ENCODE measurements at places on chromosomes 4 and X.

DNA sequence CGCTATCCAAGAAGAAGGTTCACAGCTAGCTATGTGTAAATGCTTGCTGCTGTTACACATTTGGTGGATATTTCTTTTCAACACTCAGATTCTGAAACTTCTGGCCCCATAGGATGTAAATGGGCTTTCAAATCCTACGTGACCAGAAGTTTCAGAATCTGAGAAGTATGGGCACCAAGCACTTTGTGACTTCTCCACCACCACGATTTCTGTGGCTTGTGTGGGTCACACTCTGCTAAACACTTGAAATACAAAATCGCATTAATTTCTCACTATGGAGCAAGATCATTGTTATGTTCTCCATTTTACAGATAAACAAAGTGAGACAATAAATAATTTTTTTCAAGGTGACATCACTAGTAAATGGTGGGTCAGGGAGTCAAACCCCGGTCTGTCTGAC, 259.4 kb upstream of the JADE1 start:
- DNase-seq, result no peak

DNA sequence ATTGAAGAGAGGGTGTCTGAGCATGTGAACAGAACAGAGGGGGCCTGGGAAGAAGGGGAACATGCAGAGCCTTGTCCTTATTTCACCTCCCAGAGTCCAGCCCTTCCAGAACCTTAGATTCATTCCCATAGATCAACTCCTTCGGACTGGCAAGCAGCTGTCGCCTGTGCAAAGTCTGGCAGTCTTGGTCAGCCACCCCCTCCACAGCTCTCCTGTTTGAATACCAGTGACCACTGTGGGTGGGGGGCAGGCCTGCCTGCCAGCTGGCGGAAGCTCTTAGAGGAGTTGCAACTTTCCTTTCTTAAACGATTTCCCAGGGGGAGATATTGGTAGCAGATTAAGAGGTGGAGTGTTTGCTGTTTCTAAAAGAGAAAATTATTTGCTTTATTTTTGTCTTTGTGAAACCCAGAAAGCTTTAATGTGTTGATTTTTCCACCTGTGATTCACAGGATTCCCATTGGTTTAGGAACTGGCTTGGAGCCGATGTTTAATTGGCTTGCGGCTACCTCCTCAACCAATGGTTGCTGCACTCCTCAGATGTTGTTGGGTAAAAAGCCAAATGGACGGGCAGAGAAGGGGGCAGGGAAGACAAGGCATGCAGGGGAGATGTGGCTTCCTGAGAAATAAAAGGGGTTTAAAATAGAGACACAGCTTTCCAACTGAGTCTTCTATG, 62.2 kb upstream of the PRPS1 start:
- no peak for DNase-seq

- DNase-seq, result no peak
Observed at GRCh38 chrX:63475200-63475599, 124.1 kb upstream of the SPIN4 start.

- no peak for DNase-seq
Observed at GRCh38 chr4:70746179-70746839, 24.5 kb downstream of the RUFY3 start.

- DNase-seq, result no peak
Observed at GRCh38 chrX:28590396-28590795, 3.1 kb downstream of the IL1RAPL1 start.

DNA sequence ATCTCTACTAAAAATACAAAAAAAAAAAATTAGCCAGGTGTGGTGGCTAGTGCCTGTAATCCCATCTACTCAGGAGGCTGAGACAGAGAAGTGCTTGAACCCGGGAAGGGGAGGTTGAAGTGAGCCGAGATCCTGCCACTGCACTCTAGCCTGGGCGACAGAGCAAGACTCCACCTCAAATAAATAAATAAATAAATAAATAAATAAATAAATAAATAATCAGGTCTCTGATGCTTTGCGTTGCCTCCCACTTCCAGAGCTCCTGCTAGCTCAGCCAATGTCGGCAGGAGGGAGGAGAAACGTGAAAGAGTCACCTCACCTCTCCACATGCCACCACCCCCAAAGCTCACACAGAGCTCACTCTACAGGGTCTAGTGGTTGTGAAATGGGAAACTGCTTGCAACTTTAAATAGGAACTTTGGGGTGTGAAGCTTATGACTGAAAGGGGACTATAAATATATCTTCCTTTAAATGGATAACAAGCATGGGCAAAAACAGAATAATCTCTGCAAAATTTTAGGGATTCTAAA, 7.9 kb downstream of the SMIM31 start:
- no peak for DNase-seq

DNA sequence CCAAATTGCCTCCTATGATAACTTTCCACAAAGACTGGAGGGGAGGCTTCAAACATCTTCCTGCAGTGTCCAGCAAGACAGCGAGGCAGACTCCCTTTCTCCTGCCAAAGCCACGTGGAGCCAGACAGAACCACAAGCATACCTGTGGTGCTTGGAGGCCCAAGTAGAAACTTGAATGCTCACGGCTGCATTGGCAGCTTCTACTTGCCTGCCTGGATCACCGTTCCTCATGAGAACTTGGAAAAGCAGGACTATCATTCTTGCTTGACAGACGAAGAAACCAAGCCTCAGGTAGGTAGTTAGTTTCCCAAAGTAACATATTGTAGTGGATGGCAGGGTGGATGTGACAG, 216.3 kb upstream of the SFRP2 start:
- DNase-seq, result no peak

DNA sequence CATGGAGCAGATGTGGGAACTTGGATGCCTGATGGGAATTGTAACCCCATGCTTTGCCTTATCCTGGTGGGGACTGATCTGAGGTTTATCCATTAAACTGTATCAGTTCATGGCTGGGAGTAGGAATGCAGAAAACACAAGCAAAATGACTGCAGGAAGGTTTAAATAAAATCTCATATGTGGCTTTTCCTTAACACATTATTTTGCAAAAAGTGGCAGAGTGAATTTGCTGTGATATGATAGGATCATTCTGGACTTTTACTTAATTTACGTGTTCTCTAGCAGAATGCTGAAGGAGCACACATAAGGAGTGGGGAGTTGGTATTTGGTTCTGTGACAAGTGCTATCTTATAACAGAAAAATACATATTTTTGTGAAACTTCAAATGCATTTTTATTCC, 34.8 kb downstream of the REPS2 start:
- DNase-seq, result no peak

DNA sequence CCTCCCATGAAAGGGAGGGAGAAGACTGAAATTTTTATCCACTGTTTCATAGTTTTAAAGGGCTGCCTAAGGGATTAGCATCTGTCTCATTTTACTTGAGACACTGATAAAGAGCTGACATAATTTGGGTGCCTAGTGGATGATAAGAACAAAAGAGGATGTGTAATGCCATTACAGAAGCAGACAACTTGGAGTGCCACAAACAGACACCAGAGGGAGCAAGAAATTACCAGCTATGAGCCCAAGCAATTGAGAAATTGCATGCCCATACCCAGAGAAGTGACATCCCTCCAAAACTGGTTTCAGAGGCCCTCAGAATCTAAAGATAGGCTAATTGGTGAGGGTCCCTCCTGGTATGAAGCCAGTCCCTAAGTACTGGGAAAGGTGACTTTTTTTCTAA, 38.5 kb upstream of the POU3F4 start:
- no peak for DNase-seq

DNA sequence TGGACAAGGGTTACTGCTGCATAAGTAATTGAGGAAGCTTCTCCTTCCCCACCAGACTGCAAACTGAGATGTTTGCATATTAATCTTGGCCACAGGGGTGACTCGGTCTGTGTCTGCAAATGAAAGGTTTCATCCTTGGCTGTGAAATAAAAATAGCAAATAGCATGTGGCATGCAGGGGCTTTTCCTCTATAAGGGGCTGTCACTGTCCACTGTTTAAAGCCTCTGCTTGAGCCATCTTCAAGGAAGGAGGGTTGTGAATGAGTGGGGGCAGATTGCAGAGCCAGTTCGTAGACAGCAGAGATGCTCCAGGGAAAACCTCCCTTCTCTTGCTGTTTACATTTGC, 33.3 kb downstream of the TMSB4X start:
- DNase-seq, result no peak

DNA sequence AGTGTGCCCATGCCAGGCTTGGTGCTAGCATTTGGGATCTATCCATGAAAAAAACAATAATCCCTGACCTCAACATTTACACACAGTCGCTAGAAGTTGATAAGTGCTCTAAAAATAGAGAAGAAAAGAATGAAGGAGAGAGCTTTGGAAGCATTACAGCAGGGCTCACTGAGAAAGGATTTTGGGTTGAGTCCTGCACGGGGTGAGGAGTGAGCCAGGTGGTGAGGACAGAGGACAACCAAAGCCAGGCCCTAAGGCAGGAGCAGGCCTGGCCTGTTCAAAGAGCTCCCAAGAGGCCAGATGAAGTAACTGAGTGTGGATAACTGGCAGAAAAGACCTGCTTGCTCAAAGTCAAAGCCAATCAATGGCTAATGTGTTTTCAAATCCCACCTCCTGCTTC, 20.7 kb upstream of the PROM1 start:
- DNase-seq, result no peak

DNA sequence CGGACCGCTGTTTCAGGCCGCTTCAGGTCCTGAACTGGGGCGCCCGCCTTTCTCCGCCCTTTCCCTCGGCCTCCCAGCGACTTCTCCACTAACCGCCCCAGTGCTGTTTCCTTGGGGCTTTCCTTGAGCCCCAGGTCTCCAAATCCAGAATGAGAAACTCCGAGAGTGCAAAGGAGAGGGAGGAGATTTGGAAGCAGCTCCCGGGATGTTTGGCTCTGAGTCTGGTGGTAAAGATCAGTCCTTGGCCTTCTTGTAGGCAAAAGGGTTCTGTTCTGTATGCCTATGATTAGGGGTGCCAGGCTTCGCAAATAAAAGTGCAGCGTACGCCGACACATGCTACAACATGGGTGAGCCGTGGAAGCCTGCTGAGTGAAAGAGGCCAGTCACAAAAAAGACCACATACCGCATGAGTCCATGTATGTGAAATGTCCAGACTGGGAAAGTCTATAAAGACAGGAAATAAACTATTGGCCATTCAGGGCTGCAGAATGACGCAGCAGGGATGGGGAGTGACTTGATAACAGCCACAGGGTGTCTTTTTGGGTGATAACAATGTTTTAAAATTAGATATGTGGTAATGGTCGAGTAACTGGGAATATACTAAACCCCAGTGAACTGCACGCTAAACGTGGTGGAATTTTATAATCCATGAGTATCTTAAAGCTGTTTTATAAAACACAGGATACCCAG, 99.8 kb downstream of the TRAPPC11 start:
- no peak for DNase-seq

GRCh38 chr4:101127176-101127790, 220.0 kb downstream of the PPP3CA start:
- DNase-seq, result no peak

- DNase-seq, result no peak
Observed at GRCh38 chr4:164943192-164943591, 34.3 kb downstream of the TRIM61 start.

All from NCI-H748 treated with DMSO at 0.1 percent for 48 hours (cell line).